Activated T-helper 17 cell treated with anti-CD3 and anti-CD28 coated beads, Interleukin-2, amount 50 U/mL, for 72 hours (primary cell): ENCODE measurements at places on chromosomes 7 and 10. TPM values are rescaled to one million over a fixed set of nuclear protein-coding genes. Genes with fewer than 3 reads are reported as not detected.

The LIPF gene
- not detected for total RNA-seq

The AZGP1 gene
- 0.43 TPM for total RNA-seq

The CUBN gene
- total RNA-seq, result 0.41 TPM

The PAPOLB gene
- not detected for total RNA-seq

The TMEM178B gene
- 2.1 TPM for total RNA-seq

The SFRP5 gene
- total RNA-seq, result not detected

The NRG3 gene
- total RNA-seq, result not detected

The ZCWPW1 gene
- total RNA-seq, result 3.1 TPM

The TRPV5 gene
- total RNA-seq, result 0.13 TPM

The SPDYE6 gene
- not detected for total RNA-seq

The CCNY gene
- 29.4 TPM for total RNA-seq
